ENCODE measurements at places on chromosomes 11 and 22.

GRCh38 chr11:69135420-69136363, 20.0 kb upstream of the SMIM38 start:
- DNase-seq: no peak

GRCh38 chr22:38735465-38736256, 20.1 kb downstream of the SUN2 start:
- no peak for DNase-seq

- DNase-seq: no peak
These were observed 106.8 kb upstream of the B3GAT1 start for GRCh38 chr11:134518616-134519389.

GRCh38 chr11:132913295-132913694, 619.0 kb downstream of the OPCML start:
- no peak for DNase-seq

GRCh38 chr11:70109006-70109405, 30.9 kb downstream of the ANO1 start:
- no peak for DNase-seq

DNA sequence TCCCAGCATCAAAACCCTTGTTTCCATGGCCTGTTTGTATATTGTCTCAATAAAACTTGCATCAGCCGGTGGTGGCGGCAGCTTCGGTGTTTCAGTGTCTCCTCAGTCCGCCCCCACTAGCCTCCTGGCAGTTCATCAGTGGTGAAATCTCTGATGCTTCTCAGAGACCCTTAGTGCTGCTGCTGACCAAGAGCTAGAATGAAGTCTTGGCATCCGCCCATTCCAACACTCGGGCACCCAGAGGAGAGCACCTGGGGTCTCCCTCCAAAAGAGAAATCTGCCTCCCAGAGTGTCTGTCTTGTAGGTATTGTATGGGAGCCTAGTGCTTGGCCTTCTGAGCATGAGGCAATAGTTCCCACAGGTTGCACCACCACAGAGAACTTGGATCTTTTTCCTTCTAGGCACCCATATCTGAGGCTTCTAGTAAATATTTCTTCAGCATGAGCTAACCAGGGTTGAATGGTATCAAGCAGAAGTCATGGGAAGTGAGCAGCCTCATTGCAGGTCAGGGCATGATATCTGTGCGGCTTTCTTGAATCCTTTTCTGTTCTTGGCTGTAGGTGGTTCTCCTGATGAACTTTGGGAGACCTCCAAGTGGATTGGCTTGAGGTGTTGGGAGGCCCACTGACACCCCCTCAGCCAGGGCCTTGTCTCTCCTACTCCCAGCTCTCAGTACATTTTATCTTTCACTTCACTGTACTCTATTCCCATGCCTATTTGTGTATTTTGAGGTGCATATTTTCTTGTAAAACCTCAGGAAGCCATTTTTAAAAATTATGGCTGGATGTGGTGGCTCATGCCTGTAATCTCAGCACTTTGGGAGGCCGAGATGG, 13.2 kb upstream of the AIFM3 start:
- no peak for DNase-seq

- peak; percentile 68 for DNase-seq
These were observed 9.1 kb upstream of the PGA3 start for GRCh38 chr11:61194169-61194671.

- no peak for DNase-seq
These were observed 77.7 kb downstream of the FEZ1 start for GRCh38 chr11:125418396-125418795.

GRCh38 chr11:117752721-117753237, 44.2 kb downstream of the DSCAML1 start:
- DNase-seq: no peak

- no peak for DNase-seq
These were observed 36.7 kb downstream of the PPFIA1 start for GRCh38 chr11:70307176-70307575.

DNA sequence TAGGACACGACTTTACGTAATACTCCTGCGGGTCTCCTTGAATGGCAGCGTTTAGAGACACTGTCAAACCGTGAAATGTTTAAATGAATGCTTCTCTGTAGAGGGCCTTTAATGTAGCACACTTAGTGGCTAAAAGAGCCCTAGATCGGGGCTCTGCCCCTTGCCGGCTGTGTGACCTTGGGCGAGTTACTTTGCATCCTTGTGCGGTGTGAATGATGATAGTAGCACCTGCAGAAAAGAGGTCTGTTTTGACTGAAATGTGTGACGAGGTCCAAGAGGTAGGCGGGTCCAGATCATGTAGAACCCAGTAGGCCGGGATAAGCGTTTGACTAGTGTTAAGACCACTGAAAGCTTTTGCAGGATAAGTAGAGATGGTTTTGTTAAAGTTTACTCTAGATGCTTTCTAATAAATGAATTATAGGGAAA, 866 bp downstream of the MED17 start:
- no peak for DNase-seq

DNA sequence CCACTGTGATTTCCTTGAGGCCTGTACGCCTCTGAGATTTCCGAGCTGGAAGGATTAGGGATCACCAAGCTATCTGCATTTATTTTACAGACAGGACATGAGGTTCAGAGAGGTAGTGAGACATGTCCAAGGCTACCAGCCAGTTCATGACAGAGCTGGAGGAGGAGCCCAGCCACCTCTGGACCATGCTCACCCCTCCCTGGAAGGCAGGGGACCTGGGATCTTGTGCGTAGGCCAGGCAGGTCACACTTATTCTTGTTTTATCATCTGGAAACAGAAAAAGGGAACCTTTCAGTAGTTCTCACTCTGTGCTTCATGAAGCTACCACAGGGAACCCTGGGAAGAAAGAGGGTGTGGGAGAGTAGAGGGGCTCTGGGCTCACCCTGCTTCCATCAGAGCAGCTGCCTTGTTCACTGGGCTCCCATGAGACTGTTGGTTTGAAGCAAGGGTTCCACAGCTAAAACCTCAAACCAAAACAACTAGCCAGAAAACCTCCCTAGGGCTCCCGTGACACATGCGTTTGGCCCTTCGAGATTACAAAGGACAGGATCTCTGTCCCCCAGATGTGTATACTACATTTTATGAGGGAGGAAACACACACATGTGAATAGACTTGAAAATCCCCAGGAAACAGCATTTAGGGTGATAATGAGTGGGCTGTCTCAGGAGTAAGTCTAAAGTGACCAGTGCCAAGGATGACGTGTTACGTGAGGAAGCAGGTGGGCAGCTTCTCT, 106.4 kb downstream of the DSCAML1 start:
- DNase-seq: no peak

GRCh38 chr11:78365381-78365792, 52.2 kb downstream of the GAB2 start:
- no peak for DNase-seq

All from G401 (cell line).